Airway epithelial cell (primary cell): ENCODE measurements at places on chromosomes 2 and 18. TPM values are rescaled to one million over a fixed set of nuclear protein-coding genes. Genes with fewer than 3 reads are reported as not detected.

The SP140 gene
- total RNA-seq, result not detected in 2 replicates

The FBXO15 gene
- 1.1 TPM in 1 of 2 replicates, not detected in the other for total RNA-seq

The DLX1 gene
- not detected in 2 replicates for total RNA-seq

The COL5A2 gene
- total RNA-seq, result 33.1 and 34.4 TPM in 2 replicates

The CFAP210 gene
- 0.35 TPM in 1 of 2 replicates, not detected in the other for total RNA-seq

The ALLC gene
- total RNA-seq, result not detected in 2 replicates

The TSPYL6 gene
- not detected in 2 replicates for total RNA-seq

The SRD5A2 gene
- not detected in 2 replicates for total RNA-seq

The PIAS2 gene
- total RNA-seq, result 8.9 and 9.4 TPM in 2 replicates

The RGPD4 gene
- not detected in 2 replicates for total RNA-seq

The DNAJC5G gene
- not detected in 2 replicates for total RNA-seq

The THSD7B gene
- total RNA-seq, result 0.05 and 0.07 TPM in 2 replicates

The SERPINB10 gene
- total RNA-seq, result 0.23 and 0.28 TPM in 2 replicates

The ADI1 gene
- total RNA-seq, result 39.6 and 50.1 TPM in 2 replicates

The FIGN gene
- 1.2 and 1.3 TPM in 2 replicates for total RNA-seq

The ABCB11 gene
- 0.07 and 0.28 TPM in 2 replicates for total RNA-seq

The CDH20 gene
- not detected in 2 replicates for total RNA-seq

The CDH19 gene
- 0.14 TPM in 1 of 2 replicates, not detected in the other for total RNA-seq
